ENCODE measurements at places on chromosomes 6 and 20. TPM values are rescaled to one million over a fixed set of nuclear protein-coding genes. Genes with fewer than 3 reads are reported as not detected.
A peak's percentile ranks its signal among the peaks of the same experiment; 100 is the strongest.

DNA sequence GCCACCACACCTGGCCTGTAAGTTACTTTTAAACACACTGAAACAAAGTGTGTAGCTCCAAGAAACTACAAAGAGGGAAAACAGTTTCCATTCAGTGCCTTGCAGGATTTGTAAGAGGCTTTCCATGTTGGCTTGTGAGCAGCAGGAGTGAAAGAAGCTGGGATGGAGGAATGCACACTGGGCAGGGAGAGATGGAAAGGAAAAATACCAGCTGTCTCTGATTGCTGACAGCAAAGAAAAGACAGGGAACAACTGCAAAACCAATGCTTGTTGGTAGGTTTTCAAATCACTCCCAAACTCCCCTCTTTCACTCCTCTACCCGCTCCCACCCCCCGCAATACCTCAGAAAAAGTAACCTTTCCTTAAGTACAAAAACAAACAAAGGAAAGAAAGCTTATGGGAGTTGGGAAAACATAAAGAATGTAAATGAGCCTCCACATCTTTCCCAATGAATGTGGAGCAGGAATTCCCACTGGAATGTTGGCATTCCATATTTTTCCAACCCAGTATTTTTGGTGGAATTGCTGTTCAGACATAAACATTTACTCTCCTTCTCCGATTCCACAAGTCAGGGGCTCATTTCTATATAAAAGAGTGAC, 166.1 kb downstream of the THBS2 start:
- DNase-seq: no peak

DNA sequence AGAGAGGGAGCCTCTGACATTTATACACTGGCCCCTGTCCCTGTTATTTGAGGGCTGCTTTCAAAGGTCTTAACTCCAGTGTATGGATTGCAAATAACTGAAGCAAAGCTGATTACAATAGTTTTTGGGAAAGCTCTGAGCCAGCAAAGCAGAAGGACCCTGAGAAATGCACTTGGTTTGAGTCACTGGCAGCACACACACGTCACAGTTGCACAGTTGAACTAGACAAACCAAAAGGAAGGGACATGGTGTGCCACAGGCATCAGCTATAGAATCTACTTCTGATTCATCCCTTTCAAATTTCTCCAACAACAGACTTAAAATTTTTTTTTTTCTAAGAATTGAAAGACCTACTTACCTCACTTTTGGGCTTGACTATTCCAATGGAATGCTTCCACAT, 56.4 kb downstream of the SNRNP48 start:
- no peak for DNase-seq

DNA sequence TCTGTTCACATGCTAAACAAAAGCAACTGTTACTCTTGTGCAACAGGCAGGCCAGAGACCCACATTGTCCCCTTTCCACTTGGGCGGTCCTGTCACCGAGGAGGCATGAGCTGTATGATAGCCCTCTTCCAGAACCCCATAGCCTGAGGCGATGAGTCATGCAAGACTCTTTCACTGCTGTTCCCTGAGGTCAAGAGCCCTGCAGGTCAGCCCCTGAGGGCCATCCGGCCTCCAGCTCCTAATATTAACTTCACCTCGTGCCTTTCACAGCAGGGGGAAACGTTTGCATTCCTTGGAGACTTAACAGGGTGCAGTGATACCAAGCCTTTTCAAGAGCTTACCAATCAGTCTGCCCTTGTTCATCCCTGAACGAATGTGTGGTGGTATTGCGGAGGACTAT, 253.3 kb upstream of the ECI2 start:
- no peak for DNase-seq

Gene MCHR2
- total RNA-seq: not detected

Gene HTR1B
- 0.65 TPM for total RNA-seq

Gene SLC22A2
- not detected for total RNA-seq

Gene BANF2
- total RNA-seq: not detected

Gene PARD6B
- total RNA-seq: 23.5 TPM

DNA sequence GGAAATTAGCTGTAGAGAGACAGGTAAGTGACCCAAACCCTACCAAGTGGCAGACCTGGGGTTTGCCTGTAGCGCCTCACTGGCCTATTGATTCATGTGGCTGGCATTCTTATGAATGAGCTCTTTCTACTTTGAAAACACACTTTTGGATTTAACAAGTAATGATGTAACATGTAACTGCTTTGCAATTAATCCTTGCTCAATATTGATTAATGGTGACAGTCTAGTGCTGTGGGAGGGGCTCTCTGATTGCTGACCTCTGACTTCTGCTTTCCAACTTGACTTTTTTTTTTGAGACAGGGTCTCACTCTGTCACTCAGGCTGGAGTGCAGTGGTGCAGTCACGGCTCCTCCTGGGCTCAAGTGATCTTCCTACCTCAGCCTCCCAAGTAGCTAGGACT, 82.7 kb downstream of the TIAM2 start:
- no peak for DNase-seq

- no peak for DNase-seq
These were observed 561.2 kb downstream of the HAO1 start for GRCh38 chr20:7378864-7379605.

DNA sequence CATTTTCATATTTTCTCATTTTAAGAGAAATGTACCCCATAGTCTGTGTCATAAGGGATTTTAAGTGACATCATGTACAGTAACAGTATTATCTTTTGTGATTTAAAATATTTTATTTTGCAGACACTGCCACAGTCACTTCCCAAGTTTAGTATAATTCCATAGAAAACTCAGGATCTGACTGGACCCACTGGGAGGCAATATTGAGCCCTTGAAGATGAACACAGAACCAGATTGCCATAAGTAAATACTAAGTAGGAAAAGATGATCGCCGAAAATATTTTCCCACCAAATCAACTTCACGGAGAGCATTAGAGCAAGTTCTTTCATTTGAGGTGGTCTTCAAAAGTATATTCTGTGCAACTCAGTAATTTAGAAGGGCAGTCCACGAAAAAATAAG, 17.6 kb upstream of the PKHD1 start:
- no peak for DNase-seq

Gene E2F1
- total RNA-seq: 14.2 TPM

- no peak for DNase-seq
These were observed 98.6 kb downstream of the HIVEP1 start for GRCh38 chr6:12110523-12111362.

DNA sequence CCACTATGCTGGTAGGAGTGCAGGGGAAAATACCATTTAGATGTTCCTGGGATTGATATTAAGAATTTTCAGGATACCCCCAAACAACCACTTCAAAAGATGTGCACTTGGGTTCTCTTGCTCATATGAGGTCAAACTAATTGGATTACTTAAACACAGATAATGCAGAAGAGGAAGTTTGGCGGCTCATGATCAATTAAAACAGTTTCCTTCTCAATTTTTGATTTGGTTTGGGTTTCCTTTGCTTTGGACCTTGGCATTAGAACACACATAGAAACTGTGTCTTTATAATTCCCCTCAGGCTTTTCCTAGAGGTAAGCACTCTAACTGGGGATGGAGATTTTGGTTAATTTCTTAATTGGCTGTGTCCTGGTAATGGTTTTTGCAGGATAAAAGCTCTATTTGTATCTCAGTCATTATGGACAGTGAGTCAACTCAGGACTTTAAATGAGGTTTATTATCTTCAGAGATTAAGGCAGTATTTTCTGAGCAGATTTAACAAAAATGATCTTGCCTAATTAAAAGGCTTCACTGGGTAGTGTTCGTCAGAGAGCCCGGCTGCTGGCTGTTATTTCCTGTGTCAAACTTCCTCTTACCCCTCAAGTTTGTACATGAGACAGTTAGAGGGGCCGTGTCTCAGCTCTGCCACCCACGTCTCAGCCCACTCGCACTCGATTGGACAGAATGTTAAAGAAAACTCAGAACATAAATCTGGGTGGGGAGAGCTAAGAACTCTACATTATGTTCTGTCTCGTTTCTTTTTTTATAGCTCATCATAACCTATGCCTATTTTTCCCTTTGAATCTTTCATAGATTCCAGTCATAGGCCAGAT, 50.3 kb upstream of the PREP start:
- no peak for DNase-seq

Gene PLAGL1
- total RNA-seq: 39.4 TPM

- DNase-seq: no peak
These were observed 14.3 kb upstream of the PDSS2 start for GRCh38 chr6:107473660-107474059.

DNA sequence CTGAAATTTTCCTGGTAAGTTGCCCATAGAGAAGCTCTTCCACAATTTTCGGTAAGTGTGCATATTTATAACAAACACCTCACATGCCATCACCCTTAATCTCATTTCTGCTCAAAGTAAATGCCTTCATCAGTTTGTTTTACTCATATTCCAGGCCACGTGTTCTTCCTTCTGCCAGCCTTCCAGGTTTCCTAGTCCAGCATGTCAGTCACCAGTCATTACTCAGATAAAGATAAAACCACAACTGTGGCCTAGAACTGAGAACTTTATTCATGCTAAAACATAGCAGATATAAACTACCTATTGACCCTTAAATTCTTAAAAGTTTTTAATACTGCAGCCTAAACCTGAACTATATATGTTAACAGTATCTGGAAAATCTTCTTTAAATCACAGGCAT, 149.5 kb upstream of the SLC22A16 start:
- no peak for DNase-seq

- DNase-seq: no peak
These were observed 2.0 kb downstream of the FNDC1 start for GRCh38 chr6:159170999-159171712.

GRCh38 chr6:130600880-130601341, 226.3 kb upstream of the SMLR1 start:
- no peak for DNase-seq

GRCh38 chr20:18276821-18277220, 11.5 kb upstream of the ZNF133 start:
- no peak for DNase-seq

GRCh38 chr6:2296781-2297180, 51.4 kb upstream of the GMDS start:
- DNase-seq: no peak

DNA sequence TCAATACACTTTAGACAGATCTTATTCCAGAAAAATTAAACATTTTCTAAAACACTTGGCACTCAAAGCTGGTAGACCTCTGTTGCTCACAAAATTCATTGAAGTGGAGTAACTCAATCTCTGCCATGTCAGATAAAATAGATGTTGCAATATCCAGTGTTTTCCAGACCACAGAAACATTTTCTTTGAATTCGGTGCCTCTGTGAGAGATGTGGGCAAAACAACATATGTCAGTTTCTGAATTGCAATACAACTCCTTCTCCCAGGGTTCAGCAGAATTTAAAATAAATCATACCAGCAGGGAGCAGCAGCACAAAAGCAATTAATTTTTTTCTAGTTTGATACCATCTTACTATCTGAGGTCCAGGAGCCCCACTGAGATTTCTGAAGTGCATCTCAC, 11.3 kb upstream of the PKHD1 start:
- DNase-seq: no peak

DNA sequence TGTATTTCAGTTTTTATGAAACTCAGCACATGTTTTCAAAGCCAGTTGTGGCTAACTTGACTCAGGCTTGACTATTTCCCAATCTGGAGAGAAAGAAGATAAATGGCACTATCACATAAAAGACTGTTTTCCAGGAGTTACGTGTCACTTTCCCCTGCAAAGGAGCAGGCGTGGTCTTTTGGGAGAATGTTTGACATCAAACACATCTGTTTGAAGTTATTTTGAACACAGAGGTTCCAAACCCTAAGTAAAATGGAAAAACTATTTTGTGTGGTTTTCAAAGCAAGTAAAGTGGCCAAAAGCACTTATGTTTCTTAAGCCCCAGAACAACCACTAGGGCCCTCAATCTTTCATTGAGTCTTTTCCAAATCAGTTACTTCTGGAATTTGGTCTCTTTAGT, 89.7 kb downstream of the FOXF2 start:
- DNase-seq: no peak

DNA sequence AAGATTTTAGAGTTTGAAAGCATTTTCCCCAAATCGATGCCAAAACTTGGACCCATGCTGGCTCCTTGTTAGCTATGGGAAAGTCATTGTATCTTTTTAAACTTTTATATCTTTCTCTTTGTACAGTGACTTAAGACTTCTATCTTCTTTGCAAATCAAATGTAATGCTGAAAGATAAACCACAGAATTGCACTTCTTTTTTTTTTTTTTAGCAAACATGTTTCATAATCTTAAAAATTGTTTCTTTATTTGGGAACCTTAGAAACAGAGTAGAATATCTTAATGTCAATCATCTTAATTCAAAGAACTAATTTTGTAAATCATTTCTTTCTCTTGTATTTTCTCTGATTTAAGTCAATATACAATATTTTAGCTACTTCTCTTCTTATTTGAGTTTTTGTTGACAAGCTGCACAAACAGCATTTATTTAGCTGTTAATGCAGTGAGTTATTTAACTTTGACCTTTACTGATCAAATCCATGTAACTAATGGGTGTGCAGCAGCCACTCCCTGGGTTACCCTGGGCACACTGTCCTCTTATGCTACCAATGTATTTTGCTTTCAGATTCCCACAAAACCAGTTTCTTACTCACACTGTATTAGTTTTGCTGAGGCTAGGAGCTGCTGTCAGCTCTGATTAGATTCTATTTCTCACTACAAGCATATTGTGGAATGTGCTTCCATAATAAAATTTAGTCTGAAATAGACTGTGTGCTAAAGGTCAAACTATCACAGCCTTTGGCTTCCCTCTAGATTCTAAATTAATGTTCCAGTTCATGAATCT, 279.6 kb downstream of the ADGB start:
- no peak for DNase-seq

- DNase-seq: no peak
These were observed 16.7 kb downstream of the KCTD20 start for GRCh38 chr6:36459501-36459900.

- no peak for DNase-seq
These were observed 5.1 kb downstream of the SOX4 start for GRCh38 chr6:21598674-21599023.

DNA sequence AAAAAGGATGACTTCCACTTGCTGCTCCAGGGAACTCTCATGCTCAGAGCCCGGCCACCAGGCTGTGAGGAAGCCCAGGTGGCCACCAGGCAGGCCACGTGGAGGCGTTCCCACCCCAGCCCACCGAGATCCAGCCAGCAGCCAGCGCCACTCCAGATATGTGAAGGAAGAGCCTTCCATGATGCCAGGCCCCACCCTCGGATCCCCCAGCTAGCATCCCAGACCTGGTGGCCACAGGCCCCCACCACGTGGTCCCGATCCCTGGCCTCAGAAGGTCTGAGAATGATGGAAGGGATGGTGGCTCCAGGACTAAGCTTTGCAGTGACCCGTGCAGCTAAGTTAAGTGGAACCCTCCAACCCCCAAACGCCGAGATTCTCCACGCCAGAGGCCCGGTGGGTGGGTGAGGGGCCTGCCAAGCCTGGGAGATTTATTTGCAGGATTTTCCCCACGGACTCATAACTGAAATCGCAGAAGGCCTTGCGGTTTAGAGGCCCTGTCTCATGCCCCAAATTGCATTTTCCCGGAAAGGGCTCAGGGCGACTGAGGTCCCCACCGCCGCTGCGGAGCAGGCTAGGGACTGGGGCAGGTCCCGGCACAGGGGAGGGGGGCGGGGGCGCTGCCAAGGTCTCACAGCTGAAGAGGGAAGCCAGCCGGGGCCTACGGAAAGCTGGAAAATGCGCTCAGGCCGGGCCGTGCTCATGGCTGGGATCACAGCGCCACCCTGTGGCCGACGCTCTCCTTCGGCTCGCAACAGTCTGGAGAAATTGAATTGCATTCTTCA, 31.1 kb upstream of the CST7 start:
- peak; percentile 62 for DNase-seq
